Vagina (tissue), 2 donors: ENCODE measurements at places on chromosomes 2 and 18. TPM values are rescaled to one million over a fixed set of nuclear protein-coding genes. Genes with fewer than 3 reads are reported as not detected.

DNA sequence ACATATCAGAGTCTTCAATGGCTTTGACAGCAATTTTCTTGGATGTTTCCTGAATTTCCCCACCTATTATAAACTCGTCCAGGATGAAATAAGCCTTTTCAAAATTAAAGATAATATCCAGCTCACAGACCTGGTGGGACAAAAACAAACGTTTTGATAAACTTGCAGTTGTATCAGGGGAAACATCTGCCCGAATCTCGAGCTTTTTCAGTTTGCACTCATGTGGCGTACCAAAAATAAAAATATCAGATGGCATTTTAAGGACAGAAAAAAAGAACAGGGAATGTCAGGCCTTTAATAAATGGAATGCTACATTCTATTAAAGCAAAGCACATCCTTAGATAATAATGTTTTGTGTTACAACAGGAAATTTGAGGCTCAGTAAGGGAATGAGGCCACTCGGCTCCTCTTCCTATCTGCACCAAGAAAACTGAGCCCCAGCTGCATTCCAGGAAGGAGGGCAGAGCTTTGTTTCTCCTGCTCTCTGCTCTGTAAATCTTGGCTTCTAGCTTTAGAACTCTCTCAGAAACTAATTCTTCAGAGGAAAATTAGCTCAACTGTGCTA is 72.1 kb downstream of the AP1S3 start:
- DNase-seq = no peak

DNA sequence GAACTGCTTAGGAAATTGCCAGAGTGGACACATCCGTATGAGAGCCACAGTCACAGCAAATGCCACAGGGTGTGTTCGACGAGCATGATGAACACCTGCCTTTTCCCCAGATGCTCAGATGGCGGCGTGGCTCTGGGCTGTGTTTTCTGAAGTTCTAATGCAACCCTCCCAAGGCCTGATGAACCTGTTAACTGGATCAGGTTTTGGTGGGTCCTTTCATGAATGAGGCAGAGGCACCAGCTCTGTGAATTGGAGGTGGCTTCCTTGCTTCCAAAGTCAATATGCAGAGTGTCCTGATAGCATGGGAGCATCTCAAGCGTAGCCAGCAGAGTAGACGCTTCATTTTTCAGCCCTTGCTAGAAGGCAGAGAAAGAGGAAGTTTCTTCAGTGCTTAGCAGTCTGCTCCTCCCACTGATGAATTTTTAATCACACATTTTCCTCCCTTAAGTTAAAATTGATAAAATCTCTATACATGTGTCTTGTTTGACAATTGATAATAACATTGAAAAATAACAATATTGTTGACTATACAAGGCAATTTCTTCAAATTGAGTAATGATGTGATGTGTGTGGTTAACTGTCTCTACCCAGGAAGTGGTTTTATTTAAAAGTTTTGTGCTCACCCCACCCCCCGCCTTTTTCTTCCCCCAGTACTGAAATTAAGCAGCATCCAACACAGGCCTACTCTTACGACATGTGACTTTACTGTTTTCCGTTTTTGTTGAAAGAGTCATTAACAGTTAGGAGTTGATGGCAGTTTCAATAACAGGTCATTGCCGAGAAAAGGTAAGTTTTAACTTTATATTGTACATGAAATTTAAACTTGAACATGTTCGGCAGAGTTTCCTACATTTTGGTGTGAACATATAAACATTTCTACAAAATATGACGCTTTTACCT is at the start of gene ARHGAP15:
TSS of gene ARHGAP15 (plus strand) at position 739 of the 900 bp plus-strand sequence.
- DNase-seq = no peak

GRCh38 chr2:202870431-202871299 is 901 bp downstream of the ICA1L start:
- DNase-seq = no peak

DNA sequence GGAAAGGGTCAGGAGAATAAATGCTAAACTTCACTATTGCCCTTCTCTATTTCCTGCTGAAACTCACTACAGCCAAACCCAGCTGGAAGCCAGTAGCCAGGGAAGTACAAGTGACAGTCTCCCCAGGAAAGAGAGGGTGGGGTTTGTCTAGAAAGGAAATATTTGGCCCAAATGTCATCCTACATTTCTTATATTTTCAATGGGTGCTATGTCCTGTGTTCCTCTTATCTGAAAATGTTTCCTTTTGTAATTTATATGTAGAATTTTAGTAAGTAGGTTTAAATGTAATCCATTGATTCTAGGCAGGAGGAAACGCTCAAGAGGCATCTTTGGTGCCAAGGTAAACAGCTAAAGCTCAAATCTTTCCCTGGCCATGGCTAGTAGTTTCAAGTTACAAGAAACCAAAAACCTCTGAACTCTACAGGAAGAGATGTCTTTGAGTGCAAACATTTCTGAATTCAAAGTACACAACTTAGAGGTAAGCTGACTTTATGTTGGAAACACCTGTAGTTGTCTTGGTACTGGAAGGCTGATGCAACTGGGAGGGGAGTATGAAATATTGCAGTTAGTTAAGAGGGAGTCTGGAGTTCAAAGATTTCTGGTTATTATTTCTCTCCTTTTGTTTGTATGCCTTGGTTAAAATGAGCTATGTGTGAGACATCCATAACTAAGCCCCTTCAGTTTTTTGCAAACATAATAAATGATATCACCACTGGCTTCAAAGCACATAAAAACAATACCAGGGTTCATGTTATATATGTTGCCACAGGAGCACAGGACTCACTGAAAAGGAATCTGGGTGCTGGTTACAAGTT is 356.1 kb upstream of the ZC3H15 start:
- no peak for DNase-seq

DNA sequence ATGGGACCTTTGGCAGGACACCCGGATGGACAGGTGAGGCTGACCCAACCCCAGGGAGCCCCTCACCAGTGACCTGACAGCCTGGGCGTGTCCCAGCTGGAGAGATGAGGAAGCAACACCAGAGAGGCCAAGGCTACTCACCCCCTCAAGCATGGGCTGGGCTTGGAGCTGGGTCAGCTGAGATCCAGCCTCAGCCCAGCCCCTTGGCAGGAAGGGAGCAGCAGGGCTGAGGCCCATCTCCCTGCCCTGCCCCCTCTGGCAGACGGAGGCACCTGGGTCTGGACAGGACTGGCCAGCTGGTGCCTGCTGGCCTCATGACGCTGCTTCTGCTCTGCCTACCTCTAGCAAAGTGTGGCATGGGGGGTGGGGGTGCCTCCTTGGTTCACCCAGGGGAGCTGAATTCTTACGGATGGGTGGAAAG is 37.8 kb downstream of the HS6ST1 start:
- DNase-seq = no peak

- DNase-seq = no peak
Measured at GRCh38 chr2:134280231-134280630, 26.4 kb downstream of the MGAT5 start.

DNA sequence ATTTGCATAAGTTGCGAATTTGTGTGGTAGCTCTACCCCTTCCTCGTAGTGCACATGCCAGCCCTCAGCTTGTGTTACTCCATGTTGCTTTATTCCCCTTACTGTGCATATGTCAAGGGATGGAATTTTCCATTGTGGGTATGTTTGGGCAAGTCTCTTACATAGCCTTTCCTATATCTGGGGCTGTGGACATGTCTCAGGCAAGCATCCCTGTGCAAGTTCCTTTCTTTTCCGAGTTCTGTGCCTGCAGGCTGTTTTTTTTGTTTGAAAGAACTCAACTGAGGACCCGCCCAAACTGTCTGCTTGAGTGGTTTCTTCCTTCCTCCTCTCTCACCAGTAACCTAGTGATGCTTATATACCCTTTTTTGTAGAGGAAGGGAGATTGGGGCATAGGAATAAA is 1739.1 kb upstream of the PIK3C3 start:
- DNase-seq = no peak

GRCh38 chr2:174957050-174957449 is 48.1 kb downstream of the CHN1 start:
- DNase-seq = no peak

DNA sequence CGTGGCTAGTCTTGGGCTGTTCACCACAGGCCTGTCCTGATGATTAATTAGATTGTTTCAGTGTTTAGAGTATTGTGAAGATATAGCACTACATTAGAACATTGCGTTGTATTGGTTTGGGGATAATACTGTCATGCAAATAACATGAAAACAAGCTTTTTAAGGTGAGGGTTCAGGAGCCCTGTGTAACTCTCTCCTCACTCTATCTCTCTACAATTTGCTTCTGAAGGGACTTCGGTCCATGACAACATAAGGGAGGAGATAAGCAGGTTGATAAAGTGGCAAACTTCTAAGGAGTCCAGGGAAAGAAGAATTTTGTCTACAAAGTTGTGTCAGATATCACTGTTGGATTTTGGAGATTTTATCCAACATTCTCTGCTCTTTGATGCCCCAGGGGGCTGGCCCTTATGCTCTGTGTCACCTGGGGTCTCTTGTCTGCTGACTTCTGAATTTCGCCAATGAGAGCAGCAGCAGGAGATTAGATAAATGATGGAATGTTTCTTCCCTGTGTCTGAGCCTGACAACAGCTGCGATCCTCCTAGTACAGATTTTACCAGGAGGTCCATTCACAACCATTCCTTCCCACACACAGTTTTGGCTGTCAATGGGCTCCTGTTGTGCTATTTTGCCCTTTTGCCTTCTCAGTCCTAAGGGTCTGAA is 3.3 kb downstream of the TNP1 start:
- no peak for DNase-seq

DNA sequence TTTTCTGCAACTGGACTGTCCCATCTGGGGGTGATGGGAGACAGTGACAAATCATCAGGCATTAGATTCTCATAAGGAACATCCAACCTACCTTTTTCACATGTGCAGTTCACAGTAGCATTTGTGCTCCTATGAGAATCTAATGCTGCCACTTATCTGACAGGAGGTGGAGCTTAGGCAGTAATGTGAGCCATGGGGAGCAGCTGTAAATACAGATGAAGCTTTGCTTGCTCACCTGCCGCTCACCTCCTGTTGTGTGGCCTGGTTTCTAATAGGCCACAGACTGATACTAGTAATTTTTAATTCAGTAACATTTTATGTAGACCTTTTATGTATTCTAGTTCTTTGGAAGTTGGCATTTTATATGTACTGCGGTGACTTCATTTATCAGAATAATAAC is 180.1 kb upstream of the SPOPL start:
- DNase-seq = no peak

DNA sequence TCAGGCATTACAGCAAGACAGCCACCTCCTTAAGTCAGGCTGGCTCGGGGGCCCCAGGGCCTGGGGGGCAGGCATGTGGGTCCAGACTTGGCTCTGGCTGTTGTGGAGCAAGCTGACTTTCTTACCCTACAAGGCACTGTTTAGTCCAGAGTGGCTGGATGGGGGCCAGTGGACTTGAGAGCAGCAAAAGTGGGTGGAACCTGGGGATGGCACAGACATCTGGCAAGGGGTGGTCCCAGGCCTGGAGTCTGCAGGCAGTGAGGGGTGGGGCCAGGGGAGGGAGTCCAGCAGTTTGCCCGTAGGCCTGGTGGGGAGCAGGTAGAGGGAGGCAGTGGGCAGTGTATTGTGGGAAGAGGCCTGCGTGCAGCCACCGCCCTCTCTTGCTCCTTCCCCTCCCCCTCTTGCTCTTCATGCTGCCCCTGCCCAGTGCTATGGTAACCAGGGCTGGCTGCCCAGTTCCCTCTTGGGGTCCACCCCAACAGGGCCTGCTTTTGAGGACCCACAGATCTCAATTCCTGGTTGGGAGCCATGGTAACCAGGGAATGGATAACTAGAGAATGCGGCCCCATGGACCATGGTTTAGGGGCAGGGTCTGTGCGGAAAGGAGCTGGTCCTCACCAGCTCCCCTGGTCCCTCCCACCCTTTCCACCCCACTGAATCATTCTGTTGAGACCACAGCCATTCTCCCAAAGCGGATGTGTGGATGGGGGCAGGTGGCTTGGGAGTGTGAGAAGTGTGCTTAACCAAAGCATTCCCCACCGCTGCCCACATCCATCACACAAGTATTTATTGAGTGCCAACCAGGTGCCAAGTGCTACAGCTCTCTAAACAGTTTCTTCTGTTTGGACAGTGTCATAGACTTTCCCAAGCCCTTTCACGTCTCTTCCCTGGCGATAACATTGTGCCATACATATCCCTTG is 19.3 kb downstream of the SPEG start:
- DNase-seq = no peak

- DNase-seq = no peak
Measured at GRCh38 chr2:100218552-100218951, 76.2 kb upstream of the AFF3 start.

GRCh38 chr2:223416815-223417610 is 185.1 kb downstream of the SCG2 start:
- no peak for DNase-seq

GRCh38 chr2:20516291-20516645 is 69.4 kb downstream of the RHOB start:
- DNase-seq = no peak

GRCh38 chr2:64796926-64797325 is 143.2 kb upstream of the SERTAD2 start:
- no peak for DNase-seq

DNA sequence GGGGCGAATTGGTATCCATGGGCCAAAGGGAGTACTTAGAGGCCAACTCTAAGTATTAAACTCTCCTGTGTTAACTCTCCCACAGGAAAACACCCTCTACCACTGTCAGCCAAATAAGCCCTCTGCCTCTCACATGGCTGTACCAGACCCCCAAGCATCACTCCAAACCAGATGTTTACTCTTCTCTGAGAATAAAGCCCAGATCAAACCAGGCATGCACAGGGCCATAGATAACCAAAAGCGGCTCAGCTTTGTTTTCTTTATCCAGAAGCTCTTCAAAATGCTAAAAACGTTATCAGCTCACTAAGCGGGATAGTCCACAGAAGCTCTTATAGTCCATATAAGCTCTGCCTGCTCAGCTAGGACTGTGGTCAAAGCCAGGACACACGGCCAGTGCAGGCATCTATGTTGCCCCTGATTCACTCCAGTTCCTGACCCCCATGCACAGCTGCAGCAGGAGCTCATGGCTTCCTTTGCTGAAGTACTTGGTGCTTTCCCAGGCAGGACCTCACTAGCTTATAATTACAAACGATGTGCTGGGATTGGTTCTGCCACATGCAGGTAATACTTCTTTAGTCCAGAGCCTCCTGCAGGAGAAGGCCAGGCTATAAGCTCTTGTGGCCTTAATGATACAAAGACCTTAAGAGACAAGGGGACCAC is 21.0 kb upstream of the SEMA4C start:
- DNase-seq = no peak

DNA sequence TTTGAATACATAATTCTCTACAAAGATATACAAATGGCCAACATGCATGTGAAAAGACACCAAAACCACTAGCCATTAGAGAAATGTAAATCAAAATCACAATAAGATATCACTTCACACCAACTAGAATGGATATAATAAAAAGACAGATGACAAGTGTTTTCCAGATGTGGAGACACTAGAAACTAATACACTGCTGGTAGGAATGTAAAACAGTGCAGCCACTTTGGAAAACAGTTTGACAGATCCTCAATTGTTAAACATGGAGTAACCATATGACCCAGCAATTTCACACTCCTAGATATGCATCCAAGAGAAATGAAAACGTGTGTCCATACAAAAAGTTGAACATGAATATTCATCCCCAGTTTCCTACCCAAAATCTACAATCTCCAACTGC is 9.8 kb upstream of the RAB11FIP5 start:
- no peak for DNase-seq

GRCh38 chr2:40896358-40896757 is 444.5 kb upstream of the SLC8A1 start:
- DNase-seq = no peak

Gene SKOR2
- total RNA-seq = not detected

Gene KIAA2012
- not detected for total RNA-seq

Gene DES
- 883 TPM for total RNA-seq

Gene RTKN
- total RNA-seq = 24.6 TPM

Gene CAVIN2
- total RNA-seq = 50.6 TPM

Gene TSN
- total RNA-seq = 35.4 TPM
